ENCODE measurements at places on chromosomes 7 and 10. TPM values are rescaled to one million over a fixed set of nuclear protein-coding genes. Genes with fewer than 3 reads are reported as not detected.

Gene RBP3
- total RNA-seq: not detected

DNA sequence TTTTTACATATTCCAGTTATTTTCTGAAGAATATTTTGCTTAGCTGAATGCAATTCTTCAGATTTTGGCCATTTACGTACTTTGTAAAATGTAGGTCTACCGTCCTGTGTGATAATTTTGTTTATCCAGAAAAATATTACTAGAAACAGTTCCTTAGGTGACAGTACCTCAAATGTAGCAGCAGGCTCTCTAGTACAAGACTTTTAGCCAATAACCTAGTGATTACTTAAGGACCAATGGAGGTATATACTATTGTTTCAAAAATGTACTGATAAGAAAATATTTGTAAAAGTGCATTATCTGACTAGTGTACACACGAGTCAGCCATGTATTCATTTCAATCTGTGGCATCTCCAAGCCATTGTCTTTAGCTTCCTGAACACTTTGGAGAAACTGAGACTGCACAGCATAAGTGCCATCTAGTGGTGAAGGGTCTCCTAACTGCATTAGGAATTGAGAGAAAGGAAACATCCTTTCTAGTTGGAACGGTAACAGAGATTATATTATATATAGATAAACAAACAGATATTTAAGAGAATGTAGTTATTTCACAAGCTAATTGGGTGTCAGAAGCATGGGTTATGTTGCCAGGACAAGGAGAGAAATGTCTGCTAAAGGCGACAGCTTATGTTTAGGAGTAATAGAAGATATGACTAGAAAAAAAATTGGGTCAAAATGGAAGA is 23.7 kb downstream of the RTKN2 start:
- H3K4me1 ChIP-seq: peaks cover 35% of the 10 kb centered on the region
- H3K4me3 ChIP-seq: peak overlapping the region; percentile 36
- H3K27ac ChIP-seq: peak overlapping the region; percentile 87
- peak; percentile 65 for DNase-seq
- H3K27me3 ChIP-seq: no peaks in the 10 kb centered on the region
- peaks cover 2% of the 10 kb centered on the region for H3K36me3 ChIP-seq

GRCh38 chr10:79947083-79947415 is 1.9 kb downstream of the SFTPD start:
- H3K4me1 ChIP-seq: no peaks in the 10 kb centered on the region
- no peak overlapping the region for H3K4me3 ChIP-seq
- no peak overlapping the region for H3K27ac ChIP-seq
- H3K36me3 ChIP-seq: no peaks in the 10 kb centered on the region

DNA sequence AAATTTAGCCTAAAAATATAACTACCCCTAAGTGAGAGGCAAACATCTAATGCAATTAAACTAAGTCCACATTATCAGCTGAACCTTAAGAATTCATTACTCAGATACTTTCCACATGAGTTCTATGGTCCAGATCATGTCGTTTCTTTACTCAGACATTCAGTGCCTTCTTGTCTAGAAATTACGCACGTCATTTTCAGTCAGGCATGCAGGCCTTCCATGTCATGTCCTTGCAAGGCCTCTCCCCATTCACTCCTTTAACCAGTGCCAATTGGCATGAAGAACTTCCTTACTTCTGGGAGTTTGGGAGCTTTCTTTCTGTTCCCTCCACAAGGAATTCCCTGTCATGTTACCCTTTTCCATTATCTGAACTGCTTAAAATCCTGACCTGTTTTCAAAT is 118.8 kb downstream of the NRP1 start:
- H3K36me3 ChIP-seq: no peaks in the 10 kb centered on the region
- no peak for DNase-seq
- no peak overlapping the region for H3K4me3 ChIP-seq

- DNase-seq: peak; percentile 55
- H3K27me3 ChIP-seq: no peaks in the 10 kb centered on the region
- H3K36me3 ChIP-seq: peaks cover 25% of the 10 kb centered on the region
- H3K27ac ChIP-seq: peak overlapping the region; percentile 93
- peaks cover 40% of the 10 kb centered on the region for H3K4me1 ChIP-seq
- H3K4me3 ChIP-seq: peak overlapping the region; percentile 70
Measured at GRCh38 chr7:50450590-50451032, 461 bp upstream of the FIGNL1 start.

DNA sequence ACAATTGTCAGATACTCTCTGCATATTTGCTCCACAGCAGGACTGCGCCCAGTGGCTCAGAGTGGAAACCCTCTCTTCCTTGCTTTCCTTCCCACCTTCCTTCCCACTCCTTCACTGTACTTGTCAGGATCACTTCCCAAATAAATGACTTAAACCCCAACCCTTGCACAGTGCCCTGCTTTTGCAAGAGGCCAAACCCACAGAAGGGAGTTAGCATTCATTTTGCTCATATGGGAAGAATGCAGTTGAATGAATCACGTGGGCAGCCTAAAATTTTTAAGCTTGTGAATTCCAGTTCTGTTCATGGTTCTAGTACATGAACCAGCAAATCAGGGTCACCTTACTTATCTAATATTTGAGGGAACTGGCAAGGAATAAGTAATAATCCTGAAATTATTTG is 47.7 kb upstream of the SFMBT2 start:
- H3K27me3 ChIP-seq: no peaks in the 10 kb centered on the region
- H3K36me3 ChIP-seq: no peaks in the 10 kb centered on the region
- no peaks in the 10 kb centered on the region for H3K4me1 ChIP-seq
- no peak for DNase-seq
- H3K4me3 ChIP-seq: no peak overlapping the region
- H3K27ac ChIP-seq: no peak overlapping the region
